ENCODE measurements at places on chromosomes 4 and X. TPM values are rescaled to one million over a fixed set of nuclear protein-coding genes. Genes with fewer than 3 reads are reported as not detected.

The FAM50A gene
- 43.1 TPM for polyA plus RNA-seq

The DGAT2L6 gene
- polyA plus RNA-seq = not detected

The ASB9 gene
- 9.8 TPM for polyA plus RNA-seq

- DNase-seq = peak; percentile 19
Observed at GRCh38 chr4:110042545-110043517, 130.1 kb downstream of the EGF start.

GRCh38 chrX:46737041-46737440, 21.9 kb downstream of the SLC9A7 start:
- DNase-seq = no peak

- no peak for DNase-seq
Observed at GRCh38 chr4:137363496-137363895, 168.8 kb downstream of the PCDH18 start.

GRCh38 chr4:76897536-76898384, at the start of gene SOWAHB:
TSS of gene SOWAHB (minus strand) at chr4:76898144. CDS start at chr4:76897849, 295 bp downstream.
- peak; percentile 32 for DNase-seq

All from left lung (tissue), 14 donors.